ENCODE measurements at places on chromosomes 11 and 22.
A peak's percentile ranks its signal among the peaks of the same experiment; 100 is the strongest.

DNA sequence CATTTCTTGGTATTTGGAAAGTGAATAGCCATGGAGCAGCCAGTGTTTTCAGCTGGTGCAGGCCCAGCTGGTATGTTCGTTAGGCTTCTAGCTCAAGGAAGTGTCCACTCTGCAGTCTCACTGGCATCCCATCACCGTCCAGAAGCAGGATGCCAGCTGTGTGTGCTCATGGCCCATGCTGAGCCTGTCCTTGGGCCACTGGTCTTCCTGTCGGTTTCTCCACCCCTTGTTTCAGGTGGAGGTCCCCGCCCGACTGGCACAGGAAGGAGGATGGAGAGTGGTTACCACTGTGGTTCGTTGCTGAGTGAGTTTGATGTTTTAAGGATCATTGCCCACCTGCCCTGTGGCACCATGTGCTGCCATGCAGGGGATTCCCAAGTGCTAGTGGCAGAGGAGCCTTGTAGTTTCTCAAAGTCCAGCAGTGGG lies 63.7 kb downstream of the MED15 start:
- DNase-seq: no peak

DNA sequence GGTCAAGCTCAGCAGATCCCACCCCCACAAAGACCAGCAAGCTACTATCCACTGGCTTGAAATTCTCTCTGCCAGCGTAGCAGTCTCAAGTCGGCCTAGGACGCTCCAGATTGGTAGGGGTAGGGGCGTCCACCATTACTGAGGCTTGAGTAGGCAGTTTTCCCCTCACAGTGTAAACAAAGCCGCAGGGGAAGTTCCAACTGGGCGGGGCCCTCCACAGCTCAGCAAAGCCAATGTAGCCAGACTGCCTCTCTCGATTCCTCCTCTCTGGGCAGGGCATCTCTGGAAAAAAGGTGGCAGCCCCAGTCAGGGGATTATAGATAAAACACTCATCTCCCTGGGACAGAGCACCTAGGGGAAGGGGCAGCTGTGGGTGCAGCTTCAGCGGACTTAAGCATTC lies 1064.9 kb upstream of the TENM4 start:
- no peak for DNase-seq

DNA sequence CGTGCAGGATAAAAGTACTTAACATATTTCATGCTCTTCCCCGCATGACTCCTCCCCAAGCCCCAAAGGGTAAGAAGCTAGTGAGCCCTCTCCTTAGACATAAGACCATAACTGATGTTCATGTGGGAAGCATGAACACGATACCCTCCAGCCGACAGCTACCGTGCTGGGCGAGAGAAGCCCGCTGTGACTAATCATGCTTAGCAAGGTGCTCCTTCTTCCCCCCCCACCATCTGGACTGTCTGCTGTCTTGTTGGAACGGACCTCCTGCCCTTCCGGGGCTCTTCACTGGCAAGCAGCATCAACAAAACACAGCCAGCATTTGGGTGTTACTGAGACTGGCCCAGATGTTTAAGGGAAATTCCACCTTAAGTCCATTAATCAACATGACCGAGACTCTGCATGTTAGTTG lies 200.6 kb downstream of the DBX1 start:
- no peak for DNase-seq

GRCh38 chr11:120908461-120909181 lies 115.3 kb upstream of the TBCEL start:
- peak; percentile 14 for DNase-seq

GRCh38 chr11:44483919-44484610 lies 81.4 kb upstream of the CD82 start:
- peak; percentile 33 for DNase-seq

GRCh38 chr11:100467821-100468508 lies 219.1 kb upstream of the ARHGAP42 start:
- no peak for DNase-seq

GRCh38 chr11:86124251-86125233 lies 55.7 kb upstream of the PICALM start:
- DNase-seq: no peak

GRCh38 chr11:113942256-113942655 lies 32.7 kb upstream of the HTR3A start:
- DNase-seq: no peak

- DNase-seq: peak; percentile 45
Measured at GRCh38 chr11:59206635-59207034, 6.1 kb downstream of the MPEG1 start.

- no peak for DNase-seq
Measured at GRCh38 chr22:28819253-28820096, 19.1 kb upstream of the XBP1 start.

GRCh38 chr11:94922321-94923003 lies 50.9 kb downstream of the CWC15 start:
- DNase-seq: no peak

DNA sequence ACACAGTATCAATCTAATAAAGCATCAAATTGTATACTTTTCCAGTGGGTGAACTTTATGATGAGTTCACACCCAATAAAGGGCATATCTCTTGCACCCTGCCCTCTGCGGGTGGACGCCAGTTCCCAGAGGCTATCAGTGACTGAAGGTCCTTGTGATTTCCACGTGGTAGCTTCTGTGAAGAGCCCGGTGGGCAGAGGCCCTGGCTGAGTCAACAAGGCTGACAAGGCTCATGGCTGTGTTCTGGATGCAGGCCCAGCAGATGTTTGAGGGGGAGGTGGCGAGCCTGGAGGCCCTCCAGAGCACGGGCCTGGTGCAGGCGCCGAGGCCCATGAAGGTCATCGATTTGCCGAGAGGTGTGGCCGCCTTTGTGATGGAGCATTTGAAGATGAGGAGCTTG lies 71.4 kb downstream of the PIWIL3 start:
- no peak for DNase-seq

DNA sequence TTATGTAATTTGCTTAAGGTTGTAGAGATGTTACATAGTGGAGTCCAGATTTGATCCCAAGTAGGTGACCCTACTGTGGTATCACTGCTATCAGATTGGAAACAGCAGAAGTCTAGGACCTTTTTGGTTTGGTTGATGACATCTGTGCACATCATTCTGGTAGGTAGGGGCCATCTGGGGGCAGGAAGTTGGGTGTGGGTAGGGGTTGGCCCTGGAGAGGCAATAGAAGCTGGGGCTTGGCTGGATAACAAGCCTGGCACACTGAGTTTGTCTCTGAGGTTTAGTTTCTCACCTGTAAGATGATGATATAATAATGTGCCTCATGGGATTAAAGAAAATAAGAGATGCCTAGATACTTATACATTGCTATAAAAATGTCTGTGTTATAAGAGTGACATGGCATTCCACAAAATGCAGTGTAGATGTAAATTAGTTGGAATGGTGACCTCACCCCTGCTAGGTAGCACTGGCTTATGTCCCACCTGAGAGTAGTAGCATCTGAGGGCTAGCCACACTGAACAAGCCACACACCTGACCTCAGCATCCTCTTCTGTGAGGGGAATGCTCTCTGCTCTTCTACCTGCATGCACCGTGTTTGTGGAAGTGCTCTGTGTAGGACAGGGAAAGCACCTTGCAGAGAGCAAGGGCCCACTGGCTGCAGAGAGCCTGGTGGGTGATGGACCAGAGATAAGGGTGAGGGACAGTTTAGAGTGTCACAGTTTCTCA lies 36.9 kb downstream of the PTPRJ start:
- no peak for DNase-seq

GRCh38 chr11:72724851-72725723 lies 27.1 kb downstream of the ARAP1 start:
- DNase-seq: peak; percentile 92

DNA sequence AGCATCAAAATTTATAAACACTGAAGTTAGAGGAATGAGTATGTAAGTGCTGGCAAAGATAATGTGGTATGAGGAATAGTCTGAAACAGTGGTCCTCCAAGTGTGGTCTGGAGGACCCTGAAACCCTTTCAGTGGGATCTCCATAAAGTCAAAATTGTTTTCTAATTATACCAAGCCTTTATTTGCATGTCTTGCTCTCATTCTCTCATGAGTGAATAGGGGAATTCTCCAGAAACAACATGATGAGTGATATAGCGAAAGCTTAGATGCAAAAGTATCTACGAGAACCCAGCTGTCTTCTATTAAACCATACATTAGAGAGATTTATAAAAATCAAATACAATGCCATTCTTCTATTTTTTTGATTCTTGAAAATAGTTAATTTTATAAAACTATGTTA lies 145.0 kb upstream of the RAG2 start:
- DNase-seq: no peak

DNA sequence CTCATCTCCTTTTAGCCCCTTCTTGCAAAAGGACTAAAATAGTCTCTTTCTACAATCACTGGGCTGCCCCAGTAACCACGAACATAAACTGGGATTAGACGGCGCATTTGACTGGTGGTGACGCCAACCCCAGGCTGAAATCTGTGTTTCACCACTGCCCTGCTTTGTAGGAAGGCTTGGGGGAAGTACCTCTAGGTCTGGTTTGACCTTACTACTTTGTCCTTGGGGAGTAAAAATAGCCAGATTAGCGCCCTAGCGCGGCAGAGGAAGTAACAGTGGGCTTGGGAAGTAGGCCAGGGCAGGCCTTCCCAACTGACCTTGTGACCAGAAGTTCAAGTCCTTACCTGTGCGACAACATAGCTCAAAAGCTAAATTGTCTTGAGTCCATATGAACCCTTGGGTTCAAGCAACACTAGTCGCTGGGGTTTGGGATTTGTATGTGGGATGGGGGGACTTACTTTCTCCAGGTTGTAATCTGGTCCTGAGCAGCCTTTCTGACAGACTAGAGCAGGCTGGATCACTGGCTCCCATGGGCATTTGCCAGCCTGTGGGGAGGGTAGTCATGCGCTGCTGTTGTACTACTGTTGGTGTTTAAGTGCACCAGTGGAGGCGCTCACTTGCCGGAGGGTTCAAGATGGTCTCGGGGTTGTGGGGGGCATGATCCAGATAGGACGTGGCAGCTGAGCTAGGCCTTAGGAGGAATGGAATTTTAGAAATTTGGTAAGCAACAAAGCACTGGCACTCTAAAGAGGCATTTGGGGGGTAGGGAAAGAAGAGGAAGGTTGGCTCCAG lies 953 bp upstream of the PACS1 start:
- peak; percentile 73 for DNase-seq

DNA sequence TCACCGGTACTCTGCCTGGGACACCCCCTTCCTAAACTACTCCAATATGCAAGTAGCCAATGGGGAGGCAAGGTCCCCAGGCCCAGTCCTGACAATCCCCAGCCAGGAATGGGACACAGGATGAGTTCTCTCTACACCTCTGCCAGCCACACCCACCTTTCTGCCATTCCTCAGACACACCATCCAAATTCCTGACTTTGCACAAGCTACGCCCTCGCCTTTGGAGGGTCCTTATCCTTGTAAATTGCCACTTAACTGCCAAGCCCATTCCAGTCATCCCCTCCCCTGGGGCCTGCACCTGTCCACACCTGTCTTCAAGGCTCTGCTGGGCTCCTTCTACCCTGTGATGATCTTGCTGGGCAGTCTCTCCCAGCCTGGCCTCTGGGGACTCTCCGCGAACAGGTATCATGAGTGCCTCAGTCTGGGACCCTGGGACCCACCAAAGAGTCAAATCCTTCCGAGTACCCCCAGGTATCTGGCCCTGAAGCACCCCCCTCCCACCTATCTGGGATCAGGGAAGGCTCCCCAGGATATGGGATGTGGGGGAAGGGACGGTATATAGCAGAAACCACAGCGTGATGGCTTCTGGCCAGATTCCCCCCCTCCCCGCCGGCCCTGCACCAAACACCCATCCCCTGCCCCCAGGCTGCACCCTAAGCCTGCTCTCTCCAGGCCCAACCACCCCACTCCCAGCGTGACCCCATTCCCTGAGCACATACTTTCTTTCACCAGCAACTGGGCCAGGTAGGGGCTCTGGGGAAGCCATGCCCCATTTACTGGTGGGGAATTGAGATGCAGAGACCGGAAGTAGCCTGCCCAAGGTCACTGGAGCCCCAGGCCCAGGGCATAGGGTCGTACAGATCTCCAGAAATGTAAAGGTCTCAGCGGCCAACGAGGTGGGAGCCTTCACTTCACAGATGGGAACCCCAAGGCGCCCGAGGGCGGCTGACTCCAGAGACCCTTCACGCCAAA lies 806 bp downstream of the ARAP1 start:
- DNase-seq: no peak

All from adipocyte (in vitro differentiated cells).